Esophagus squamous epithelium (tissue), 5 donors: ENCODE measurements at places on chromosomes 3 and 15. TPM values are rescaled to one million over a fixed set of nuclear protein-coding genes. Genes with fewer than 3 reads are reported as not detected.

Gene TRIM59
- 8.2 TPM for total RNA-seq

Gene GOLGA8J
- total RNA-seq = not detected

Gene JAGN1
- 38.8 TPM for total RNA-seq

Gene LRRN1
- not detected for total RNA-seq

Gene NAALADL2
- 1.9 TPM for total RNA-seq

Gene CRYBG3
- 16.4 TPM for total RNA-seq

Gene CPA3
- 66.8 TPM for total RNA-seq

Gene ANKRD34C
- not detected for total RNA-seq

Gene ERICH6
- not detected for total RNA-seq

Gene MRAS
- total RNA-seq = 0.72 TPM

Gene LRRC2
- total RNA-seq = 1.1 TPM

Gene DNAH12
- total RNA-seq = 0.03 TPM

Gene CYP1A2
- not detected for total RNA-seq

GRCh38 chr3:28853830-28854229 is 427.0 kb upstream of the RBMS3 start:
- DNase-seq = no peak

GRCh38 chr3:16482194-16482769 is 31.2 kb downstream of the RFTN1 start:
- DNase-seq = no peak

DNA sequence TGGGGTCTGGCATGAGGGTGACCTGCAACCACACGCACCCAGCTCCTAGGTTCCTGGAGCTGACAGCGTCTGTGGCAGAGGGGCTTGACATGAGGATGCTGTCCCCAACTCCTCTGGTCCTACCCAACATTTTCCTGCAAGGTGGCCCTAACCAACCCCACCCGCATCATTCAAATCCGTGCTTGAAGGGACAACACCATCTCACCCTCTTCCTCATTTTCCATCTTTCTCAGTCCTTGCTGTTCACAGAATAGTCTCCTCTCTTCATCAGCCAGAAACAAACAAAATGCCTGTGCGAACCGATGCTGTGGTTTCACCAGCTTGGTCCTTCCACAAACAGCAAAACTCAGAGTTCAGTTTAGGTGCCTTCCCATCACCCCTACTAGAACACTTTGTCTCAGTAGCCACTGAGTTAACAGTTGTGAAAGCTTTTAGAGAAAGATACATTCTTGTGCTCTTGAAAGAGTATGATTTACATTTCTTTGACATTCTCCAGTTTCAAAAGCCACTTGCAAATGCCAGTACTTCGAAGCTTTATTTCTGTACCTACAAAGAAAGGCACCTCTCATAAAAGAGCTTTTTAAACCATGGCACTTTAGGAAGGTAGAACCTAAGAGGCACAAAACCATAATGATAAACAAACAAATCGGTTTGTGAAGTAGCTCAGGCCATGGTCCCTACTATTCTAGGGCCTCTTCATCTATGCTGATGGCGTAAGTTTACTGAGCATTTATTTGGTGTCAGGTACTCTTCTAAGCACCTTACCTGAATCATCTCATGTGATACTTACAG is 360.1 kb downstream of the SHQ1 start:
- DNase-seq = no peak

GRCh38 chr3:49313896-49314688 is 25.8 kb downstream of the USP4 start:
- no peak for DNase-seq

GRCh38 chr15:77632534-77633133 is at the start of gene LINGO1:
LINGO1 (minus strand) TSS chr15:77632912; CDS start chr15:77632315, 597 bp downstream.
- DNase-seq = no peak

GRCh38 chr3:187982142-187982541 is 171.8 kb upstream of the LPP start:
- DNase-seq = no peak

GRCh38 chr15:71187526-71187925 is 72.3 kb downstream of the THSD4 start:
- no peak for DNase-seq

- no peak for DNase-seq
Measured at GRCh38 chr15:36432161-36432560, 147.3 kb upstream of the CDIN1 start.

GRCh38 chr3:188649521-188649920 is 495.6 kb downstream of the LPP start:
- no peak for DNase-seq

GRCh38 chr3:59699648-59700320 is 650.0 kb upstream of the CFAP20DC start:
- no peak for DNase-seq

GRCh38 chr3:54309601-54310000 is 187.2 kb downstream of the CACNA2D3 start:
- no peak for DNase-seq

DNA sequence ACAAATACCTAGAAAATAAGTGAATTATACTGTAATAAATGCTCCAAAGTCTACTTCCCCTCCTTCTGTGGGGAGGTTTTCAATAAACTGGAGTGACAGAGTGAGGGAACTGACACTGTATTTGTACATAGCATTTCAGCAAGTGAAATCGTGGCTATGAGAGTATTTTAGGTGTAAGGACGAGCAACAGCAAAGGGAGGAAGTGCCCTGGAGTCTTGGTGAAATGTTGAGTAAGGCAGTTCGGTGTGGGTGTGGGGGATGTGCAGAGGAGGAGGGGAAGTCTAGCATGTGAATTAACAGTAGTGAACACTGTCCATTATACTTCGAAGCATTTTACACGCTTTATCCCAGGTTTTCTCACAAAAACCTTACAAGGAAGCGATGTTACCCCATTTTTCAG is 18.1 kb upstream of the P2RY13 start:
- DNase-seq = no peak

- DNase-seq = no peak
Measured at GRCh38 chr3:139235192-139235591, 108.6 kb upstream of the MRPS22 start.

DNA sequence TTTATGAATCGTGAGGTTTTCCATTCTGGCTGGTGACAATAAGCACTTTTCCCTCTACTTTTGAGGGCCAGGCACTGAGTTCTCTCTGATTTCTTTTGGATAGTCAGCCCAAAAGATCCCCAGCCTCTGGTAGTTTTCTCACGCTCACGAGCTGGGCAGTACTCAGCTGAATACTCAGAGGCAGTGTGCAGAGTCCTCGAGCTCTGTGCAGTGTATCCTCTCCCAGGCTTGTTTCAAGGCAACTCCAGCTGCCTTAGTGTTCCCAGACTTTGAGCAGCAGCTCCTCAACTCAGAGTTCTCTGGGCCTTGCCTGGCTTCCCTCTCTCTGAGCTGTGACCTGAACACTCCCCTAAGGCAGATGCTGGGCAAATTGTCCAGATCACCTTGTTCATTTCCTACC is 59.1 kb upstream of the IQSEC1 start:
- DNase-seq = no peak

DNA sequence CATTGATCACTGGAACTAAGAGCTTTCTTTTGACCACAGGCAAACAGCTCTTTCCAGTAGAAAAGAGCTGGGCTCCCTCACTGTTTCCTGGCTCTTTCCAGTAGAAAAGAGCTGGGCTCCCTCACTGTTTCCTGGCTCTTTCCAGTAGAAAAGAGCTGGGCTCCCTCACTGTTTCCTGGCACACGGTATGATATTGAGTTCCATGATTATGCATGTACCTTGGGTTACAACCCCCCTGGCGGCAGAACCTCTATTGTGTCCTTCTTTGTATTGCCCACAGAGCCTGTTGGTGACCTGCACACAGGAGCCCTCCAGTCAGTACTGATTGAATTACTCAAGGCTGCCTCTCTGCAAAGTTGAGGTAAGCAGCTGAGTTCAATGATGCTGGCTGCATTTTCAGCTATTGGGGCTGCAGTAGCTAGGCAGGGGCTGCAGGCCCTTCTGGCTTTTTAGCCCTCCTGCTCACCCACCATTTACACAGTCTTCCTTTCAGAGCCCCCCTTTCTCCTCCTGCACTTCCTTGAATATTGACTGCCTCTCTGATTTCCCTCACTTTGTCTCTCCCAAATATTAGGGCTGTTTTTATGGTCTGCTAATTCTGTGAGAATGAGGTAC is 10.2 kb downstream of the ACKR2 start:
- no peak for DNase-seq

DNA sequence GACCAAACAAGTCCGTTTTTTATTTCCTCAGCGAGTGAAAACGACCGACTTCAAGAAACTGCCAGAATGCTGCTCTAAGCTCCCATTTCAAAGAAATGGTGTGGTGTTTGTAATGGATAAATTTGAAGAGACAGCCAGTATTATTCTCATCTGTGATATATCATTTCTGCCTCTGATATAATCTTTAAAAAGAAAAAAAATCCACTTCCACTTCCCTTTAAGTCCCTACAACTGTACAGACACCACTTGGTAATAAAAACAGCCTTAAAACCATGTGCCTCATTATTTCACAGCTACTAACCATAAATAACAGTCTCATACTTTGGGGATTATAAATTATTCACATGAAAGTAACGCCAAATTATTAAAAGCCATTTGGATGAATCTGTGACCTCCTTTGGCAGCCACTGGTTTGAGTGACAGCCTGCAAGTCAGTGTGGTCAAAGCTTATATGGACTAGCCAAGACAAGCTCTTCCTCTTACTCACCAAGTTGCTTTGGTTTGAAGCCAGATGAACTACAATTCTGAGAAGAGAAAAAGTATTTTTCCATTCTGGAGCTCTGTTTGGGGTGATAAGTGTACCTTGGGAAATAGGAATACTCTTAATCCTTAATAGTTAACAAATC is 168.0 kb downstream of the SHOX2 start:
- no peak for DNase-seq

DNA sequence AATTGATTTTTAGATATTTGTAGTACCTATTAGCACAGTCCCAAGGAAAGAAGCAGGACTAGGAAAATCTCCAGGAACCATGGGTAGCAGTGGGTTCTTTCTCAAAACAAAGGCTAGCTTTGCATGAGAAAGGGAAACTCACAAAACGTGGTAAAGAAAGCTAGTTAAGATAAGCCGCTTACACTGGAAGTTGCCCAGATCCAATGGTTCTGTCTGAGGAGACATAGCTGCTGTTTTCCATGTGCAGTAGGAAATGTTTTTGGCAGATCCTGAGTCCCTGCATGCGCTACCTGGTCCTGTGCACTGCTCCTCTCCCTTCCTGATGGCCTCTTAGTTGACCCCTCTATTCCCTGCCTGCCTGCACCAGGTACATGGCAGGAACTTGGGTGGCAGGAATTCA is 60.4 kb downstream of the TFG start:
- no peak for DNase-seq

DNA sequence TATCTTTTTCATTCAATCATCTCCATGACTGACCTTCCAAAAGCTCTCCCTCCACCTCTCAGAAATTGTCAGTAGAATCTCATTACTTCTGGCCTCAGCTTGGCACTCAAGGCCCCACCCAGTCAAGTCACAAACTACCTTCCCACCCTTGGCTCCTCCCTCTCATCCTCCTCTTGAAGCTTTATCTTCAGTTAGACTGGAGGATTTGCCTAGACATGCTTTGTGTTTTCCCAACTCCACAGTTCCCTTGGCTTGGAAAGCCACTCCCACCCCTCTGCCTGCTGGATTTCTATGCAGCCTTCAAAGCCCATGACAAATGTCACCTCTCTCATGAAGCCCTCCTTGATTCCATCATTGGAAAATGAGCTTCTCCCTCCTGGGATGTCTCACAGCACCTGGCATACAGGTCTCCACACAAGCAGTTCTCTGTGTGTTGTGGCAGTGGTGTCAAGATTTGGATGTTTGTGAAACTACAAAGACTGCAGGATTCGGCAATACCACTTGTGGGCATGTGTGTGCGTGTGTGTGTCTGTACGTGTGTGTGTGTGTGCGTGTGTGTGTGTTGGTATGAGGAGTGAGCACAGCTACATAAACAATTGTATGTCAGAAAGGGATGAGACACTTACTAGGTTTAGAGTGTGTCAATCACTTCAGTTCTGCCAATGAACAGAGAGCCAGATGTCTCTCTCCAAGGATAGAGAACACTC is 45.3 kb upstream of the VPS8 start:
- DNase-seq = no peak

DNA sequence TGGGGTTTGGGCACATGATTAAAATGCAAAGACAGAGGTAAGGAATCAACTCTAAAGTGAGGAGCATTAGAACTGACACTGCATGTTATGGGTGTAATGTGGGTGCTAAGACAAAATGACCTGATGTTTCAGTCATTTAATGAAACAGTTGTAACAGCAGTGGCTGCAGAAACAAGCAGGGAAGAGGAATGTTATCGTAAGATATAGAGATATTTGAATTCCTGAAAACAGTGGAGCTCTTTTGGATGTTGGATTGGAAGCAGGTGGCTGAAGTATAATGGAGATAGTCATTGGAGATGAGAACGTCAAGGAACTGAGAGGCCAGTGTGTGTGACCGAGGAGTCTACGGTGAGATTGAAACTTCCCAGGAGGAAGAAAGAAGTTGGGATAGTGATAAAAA is 1065.2 kb downstream of the ZPLD1 start:
- DNase-seq = no peak

- DNase-seq = no peak
Measured at GRCh38 chr3:105458518-105459215, 92.0 kb downstream of the ALCAM start.

DNA sequence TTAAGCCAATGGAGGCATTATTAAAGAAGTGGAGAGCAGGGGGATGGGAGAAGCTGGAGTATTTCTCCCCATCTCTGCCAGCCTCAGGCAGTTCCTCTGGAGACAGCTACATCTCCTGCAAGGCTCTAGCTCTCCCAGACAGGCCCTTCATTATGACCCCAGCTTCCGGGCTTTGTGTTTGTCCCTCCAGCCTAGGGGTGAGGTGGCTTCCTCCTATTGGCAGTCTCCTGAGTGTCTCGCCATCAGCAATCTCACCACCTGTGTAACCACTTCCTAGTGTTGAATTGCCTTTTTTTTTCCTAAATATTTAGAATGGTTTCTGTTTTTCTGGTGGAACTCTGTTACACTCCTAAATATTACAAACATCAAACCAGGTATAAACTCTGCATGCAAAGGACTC is 122.3 kb downstream of the FAM174B start:
- no peak for DNase-seq

DNA sequence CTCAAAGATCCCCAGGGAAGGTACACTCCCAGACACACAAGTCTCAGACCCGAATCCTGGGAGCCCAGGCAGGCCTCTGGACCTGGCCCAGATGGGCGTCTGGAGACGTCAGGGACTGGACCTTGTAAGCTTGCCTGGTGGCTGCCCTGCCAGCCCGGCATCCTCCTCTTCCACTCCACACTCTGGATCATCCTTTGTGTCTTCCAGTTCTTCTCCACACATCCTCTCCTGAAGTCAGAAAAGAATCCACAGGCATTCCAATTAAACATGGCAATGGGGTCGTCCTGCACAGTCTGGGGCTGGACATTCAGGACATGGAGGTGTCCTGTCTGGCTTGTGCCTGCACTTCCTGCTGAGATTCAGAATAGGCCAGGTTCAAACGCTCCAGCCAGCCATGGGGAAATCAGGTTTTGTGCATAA is 208.8 kb upstream of the IGF1R start:
- no peak for DNase-seq

DNA sequence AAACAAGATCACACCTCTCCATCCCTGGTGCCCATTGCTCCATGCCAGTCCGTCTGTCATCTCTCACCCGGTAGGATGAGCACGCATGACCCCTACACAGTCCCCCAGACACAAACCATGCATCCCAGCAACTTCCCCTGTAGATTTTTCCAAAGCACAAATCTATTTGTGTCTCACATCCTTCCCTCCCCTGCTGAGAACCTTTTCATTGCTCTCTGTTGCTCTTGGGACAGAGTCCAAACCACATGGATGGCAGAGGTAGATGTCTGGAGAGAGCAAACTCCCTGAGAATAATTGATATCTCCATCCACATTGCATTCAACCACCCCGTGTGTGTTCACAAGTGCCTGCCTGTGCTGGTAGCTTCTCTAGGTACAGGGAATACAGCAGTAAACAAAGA is 29.9 kb upstream of the LRTM1 start:
- no peak for DNase-seq
